ACHN (cell line): ENCODE measurements at places on chromosomes 6 and 20.

DNA sequence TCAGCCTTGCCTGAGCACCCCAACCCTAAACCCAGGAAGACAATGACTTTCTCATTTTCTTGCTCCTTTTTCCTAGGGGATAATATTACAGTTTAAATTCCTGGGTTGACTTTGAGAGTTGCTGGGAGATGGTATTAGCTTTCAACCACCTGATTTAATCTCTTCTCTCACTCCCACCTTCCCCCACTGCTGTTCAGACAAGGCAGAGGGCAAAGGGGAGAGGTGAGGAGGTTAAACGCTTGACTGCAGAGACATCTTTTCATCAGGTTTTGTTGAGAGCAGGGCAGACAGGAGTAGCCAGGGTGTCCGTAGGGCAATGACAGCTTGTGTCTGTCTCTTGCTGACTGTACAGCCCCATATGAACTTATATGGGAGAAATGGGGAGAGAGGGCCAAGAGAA, 811.2 kb downstream of the MAFB start:
- DNase-seq: no peak

DNA sequence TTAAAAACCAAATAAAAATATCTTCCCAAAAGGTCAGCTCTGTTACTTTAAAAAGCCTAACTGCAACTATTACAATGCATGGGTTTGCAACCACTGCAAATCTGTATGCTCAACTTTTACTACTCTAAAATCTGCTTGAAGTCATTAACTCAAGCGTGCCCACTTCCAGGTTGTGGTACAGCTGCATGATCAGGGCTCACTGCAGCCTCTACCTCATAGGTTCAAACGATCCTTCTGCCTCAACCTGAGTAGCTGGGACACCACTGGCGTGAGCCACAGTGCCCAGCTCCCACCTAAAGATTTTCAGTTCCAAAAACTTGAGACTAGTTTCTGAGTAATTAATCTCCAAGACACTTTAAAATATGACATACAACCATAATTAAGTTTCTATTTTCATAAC, 8.2 kb downstream of the DIDO1 start:
- no peak for DNase-seq

GRCh38 chr6:46014511-46015118, 1.0 kb downstream of the CLIC5 start:
- no peak for DNase-seq

GRCh38 chr6:129047834-129048233, 164.9 kb downstream of the LAMA2 start:
- DNase-seq: no peak

DNA sequence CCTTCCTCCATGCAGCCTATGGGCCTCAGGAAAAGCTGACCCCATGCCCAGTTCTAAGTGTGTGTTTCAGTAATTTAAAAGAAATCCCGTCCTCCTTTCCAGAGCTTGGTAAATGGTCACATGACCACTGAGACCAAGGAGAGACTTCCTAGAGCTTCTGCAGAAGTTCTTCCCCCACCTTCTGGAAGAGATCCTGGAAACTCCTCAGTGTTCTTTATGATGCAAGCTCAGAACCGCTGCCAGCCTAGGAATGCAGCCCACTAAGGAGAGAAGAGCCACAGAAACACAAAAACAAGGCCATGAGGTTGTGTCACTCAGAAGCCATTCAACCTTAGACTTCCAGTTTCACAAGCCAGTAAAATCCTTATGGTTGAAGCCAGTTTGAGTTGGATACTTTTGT, 348.4 kb downstream of the TPBG start:
- no peak for DNase-seq

DNA sequence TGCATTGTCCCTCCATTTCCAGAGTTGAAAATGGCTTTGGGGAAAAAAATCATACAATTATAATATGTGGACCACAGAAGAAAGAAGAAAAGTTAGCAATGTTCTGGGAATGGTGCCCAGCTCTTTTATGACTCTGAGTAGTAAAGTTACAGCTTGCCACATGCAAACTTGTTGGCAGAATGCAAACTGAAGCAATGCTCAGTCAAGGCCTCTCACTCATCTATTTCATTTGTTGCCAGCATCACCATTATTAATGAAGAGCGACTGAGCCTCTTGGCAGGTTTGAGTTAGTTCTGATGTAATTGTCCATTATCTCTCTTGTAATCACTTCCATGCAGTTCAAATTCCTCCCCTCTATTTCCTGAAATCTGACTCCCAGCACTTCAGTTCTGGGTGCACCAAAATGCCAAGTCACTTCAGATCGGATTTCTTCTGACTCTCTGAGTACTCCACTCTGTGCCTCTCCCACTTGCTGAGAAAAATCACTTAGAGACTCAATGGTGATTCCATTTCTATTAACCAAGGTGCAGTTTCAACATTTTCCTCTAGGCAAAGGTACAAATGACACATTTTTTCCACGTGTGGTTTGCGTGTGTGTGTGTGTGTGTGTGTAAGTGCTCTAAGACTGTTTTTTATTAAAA, 154.4 kb upstream of the STMND1 start:
- DNase-seq: no peak

- no peak for DNase-seq
Observed at GRCh38 chr6:105587349-105588122, 184.7 kb upstream of the PREP start.

GRCh38 chr6:138486249-138487101, 12.8 kb downstream of the NHSL1 start:
- no peak for DNase-seq

GRCh38 chr6:144696610-144697368, 411.7 kb downstream of the UTRN start:
- no peak for DNase-seq

GRCh38 chr20:13749811-13750210, 34.9 kb downstream of the ESF1 start:
- no peak for DNase-seq

- peak; percentile 23 for DNase-seq
Observed at GRCh38 chr6:30443657-30444450, 45.5 kb upstream of the HLA-E start.

GRCh38 chr20:63009988-63010769, 3.4 kb upstream of the BHLHE23 start:
- peak; percentile 48 for DNase-seq

- peak; percentile 64 for DNase-seq
Observed at GRCh38 chr6:63598049-63599036, 26.1 kb downstream of the LOC128125822 start.

DNA sequence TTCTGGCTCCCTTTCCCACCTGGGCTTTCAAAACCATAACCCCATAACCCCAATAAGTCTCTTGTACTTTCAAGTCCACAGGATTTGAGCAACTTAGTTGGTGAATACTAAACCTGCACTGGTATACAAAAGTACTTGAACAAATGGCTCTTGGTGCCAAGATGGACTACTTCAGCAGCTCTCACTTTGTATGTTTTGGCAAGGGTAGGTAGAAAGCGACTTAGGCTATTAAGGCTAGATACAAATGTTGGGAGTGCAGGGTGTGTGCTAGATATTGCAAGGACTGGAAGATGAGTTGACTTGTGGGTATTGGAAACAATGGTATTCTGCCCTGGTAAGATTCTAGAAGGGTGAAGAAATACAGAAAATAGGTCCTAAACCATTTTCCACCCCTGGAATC, 182.6 kb upstream of the MOCS1 start:
- DNase-seq: no peak

DNA sequence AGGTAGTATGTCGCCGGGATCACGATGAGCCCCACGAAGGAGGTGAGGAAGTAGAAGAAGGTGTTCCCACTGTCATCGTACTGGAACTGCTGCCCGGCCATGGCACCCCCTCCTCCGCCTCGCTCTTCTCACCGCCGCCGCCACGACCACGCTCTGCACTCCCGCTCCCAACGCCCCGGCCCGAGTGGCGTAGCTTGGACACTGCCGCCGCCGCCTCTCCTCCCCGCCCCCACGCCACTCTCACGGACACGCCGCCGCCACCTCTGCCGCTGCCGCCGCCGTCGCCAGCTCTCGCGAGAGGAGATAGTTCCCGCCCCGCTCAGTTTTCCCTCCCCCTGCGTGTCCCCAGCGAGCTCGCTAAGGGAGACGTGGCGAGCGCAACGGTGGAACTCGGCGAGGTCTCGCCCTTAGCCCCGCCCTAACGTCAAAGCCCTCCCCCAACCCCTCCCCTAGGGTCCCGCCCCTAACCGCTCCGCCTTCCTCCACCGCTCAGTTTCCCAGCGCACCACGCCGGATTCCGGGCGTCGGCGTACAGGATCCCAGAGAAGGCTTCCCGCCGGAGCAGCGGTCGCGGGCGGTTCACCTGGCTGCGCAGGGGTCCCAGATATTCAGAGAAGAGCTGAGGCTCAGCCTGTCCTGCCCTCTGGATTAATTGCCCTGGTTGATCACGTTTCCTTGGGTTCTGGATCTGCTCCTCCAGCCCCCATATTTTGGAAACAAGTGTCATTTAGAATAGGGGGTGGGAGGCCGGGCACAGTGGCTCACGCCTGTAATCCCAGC, at the start of gene SEC63:
Gene SEC63, minus strand, starts transcription at position 300 of the 780 bp plus-strand sequence. Its CDS starts 199 bp downstream, at position 101.
- peak; percentile 93 for DNase-seq

DNA sequence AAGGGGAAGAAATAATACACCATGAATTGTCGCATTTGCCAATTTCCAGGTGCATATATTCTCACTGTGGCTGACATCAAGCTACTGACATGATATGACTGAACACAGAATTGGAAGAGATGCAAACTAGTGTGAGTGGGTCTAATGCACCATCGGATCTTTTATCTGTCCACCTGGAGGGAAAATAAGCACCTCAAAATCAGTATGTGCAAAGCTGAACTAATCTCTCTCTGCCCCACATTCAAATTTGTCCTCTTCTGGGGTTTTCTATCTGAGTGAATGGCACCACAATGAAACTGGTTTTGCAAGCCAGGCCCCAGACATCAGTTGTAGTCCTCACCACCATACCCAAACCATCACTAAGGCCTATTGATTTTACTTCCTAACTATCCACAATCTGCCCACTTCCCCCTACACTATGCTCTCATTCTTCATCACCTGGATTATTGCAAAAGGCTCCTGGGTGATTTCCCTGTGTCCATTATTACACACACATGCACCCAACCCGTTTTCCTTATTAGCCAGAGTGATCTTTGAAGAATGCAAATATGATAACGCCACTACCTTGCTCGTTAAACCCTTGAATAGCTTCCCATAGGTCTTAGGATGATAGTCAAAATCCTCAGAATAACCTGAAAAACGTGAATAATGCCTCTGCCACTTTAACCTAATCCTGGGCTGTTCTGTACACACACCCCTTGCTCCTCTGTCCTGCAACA, 159.0 kb upstream of the GMDS start:
- DNase-seq: no peak

DNA sequence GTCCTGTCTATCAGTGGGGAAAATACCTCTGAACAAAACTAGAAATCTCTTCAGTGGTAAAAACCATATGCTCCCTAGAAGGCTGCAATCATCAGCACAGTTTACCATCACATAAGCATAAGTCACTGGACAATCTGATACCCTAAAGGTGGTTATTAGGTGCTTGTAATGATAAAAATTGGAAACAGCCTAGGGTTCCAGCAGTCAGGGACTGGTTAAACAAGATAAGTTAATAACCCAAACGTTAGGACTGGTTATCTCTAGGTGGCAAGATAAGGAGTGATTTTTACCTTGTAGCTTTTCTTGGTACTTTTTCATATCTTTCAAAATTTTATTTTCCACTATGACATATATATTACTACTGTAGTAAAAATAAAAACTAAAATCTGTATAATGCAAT, 11.0 kb downstream of the ECI2 start:
- no peak for DNase-seq

DNA sequence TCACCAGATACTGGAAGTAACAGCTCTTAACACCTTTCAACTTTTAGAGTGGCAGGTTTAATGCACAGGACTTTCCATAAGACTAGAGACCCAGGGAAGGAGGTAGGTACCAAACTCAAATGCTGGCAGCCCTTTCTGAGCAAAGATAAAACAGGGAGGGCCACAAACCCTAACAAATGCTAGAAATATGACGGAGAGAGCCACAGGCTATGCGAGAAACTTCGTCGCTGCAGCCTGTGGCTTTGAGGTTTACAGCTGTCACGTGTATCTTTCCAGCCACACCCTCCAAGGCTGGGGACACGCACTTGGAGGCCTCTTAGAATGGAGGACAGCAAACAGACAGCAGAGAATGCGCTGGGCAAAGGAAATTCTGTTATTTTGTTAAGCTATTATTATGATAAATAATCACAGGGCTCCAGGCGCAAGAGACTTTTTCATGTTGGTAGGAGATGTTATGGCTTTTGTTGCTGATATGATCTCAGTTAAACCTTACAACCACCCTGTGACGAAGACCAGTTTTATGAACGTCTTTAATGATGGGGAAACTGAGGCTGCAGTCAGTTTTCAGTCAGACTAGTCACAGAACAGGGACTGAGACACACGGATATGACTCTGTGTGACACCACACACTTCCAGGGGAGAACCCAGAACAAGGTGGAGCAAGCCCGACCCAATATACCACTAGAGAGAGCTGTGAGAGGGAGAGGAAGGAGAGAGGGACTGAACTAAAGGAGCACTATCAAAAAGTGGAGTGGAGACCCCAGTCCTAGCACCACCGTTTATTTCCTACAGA, 2.0 kb downstream of the TRAM2 start:
- no peak for DNase-seq

GRCh38 chr6:122694602-122695001, 84.4 kb downstream of the PKIB start:
- no peak for DNase-seq

DNA sequence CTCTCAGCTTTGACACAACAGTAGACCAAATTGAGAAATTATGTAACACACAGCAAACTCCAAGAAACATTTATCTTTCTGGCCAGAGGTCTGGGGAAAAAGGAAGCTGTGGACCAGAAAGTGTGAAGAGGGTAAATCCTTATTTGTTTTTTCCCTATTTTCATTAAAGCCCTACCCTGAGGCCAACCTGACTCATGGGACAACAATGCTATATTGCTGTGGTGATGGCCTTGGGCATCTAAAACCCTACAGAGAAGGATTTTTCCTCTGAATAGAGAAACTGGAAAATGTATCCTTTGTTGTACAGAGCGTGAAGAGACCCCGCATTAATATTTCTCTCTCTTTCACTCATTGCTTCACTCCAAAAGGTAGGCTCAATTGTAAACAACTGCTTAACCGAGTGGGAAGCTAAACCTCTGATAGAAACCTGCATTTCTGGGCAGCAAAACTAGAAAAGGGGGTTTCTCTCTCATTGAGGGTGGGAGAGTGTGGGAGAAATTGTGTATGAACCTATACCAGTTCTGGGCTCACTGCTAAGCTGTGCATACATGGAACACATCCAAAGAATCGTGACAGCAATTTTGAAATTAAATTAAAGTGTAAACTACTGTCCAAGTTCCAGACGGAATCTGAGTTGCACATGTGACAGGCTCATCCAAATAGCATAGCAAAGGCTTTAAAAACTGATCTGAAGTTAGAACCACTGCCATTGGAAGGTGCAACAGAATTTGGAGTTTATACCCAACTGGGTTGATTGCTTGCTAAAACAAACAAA, 175.5 kb downstream of the CLVS2 start:
- no peak for DNase-seq

- no peak for DNase-seq
Observed at GRCh38 chr6:91366781-91367180, 779.9 kb upstream of the MAP3K7 start.

DNA sequence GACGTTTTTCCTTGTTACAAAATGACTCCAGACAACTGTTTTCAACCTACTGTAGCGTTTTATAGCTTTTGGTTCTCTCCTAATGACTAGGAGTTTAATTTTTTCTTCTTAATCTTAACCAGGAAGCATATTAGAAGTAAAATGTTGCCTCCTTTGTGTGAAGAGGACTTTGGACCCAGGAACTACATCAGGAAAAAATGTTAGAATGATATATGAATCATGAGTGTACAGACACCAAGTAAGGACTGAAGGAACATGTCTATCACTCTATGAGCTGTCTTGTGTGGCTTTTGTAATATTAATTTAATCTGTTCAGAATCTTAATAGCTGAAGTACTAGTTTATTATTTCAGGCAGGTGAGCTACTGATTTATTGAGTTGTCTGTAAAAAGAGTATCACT, 71.0 kb upstream of the MARCKS start:
- DNase-seq: peak; percentile 3

GRCh38 chr6:39980839-39981580, 46.7 kb upstream of the MOCS1 start:
- DNase-seq: peak; percentile 51
